ENCODE measurements at places on chromosomes 4 and X. TPM values are rescaled to one million over a fixed set of nuclear protein-coding genes. Genes with fewer than 3 reads are reported as not detected.

The ATP8A1 gene
- total RNA-seq = 6.7 TPM

The UCHL1 gene
- 2.1 TPM for total RNA-seq

The PI4K2B gene
- 15.0 TPM for total RNA-seq

The SERTM2 gene
- total RNA-seq = not detected

DNA sequence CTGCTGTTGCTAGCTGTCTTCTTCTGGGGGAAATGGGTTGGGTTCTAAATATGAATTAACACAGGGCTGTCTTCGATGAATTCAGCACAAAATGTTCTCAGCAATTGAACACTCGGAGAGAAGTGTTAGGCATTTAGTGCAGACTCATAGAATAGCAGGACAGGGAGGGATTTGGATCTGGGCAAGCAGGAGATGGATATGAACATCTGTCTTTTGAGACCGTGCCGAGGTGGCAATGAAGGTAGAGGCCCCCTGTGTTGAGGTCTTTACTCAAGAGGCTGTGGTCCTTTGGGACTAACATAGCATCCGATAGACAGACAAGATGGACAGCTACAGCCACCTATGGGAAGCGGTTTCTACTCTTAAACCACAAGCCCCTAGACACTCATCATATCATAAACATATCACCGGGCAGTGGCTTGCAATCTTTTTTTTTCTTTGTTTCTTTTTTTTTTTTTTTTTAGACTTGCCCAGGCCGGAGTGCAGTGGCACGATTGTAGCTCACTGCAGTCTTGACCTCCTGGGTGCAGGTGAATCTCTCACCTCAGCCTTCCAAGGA lies 6.7 kb downstream of the CD99 start:
- DNase-seq = no peak

- no peak for DNase-seq
These were observed 404.6 kb upstream of the FAT1 start for GRCh38 chr4:187128222-187128621.

GRCh38 chr4:186708554-186708953 lies 15.1 kb downstream of the FAT1 start:
- DNase-seq = no peak

DNA sequence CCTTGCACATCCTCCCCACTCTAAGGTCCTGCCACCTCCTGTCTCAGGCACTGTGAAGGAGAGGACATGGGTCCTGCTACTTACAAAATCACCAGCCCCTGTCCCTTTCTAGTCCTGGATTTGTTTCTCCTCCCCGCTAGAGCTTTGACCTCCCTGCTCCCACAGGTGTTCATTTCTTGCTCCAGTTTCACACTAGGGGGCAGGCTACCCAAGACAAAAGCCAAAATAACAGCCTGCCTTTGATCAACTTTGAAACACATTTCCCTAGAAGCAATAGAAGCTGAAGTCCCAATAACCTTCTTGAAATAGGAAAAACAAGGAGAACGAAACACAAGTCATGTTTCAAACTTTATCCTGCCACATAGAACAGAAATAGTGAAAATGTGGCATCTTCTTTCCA lies 164.4 kb downstream of the QDPR start:
- DNase-seq = no peak

All from suprapubic skin (tissue), 4 donors.